ENCODE measurements at places on chromosomes 13 and 19. TPM values are rescaled to one million over a fixed set of nuclear protein-coding genes. Genes with fewer than 3 reads are reported as not detected.

GRCh38 chr19:40461669-40462221 is 3.8 kb downstream of the BLVRB start:
- no peak for DNase-seq

Gene PRTN3
- not detected for total RNA-seq

DNA sequence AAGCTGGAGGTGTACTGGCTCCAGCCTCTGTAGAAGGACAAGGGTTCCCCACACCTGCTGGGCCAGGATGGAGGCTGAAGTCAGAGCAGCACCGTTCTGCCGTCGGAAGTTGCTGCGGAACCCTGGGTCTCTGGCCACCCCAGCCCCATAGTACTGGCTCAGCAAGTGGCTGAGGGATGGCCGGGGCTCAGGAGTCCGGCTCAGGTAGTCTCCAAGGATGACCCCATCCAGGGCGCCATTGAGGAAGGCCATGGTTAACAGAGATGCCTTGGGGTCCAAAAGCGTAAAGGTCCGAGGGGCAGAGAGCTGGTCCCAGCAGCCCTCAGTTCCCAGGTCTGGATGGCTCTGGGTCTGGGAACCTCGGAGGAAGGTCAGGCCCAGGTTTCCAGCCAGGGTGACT is 3.7 kb downstream of the PGLYRP2 start:
- no peak for DNase-seq

Gene RASIP1
- not detected for total RNA-seq

Gene PTGIR
- 1.7 TPM for total RNA-seq

DNA sequence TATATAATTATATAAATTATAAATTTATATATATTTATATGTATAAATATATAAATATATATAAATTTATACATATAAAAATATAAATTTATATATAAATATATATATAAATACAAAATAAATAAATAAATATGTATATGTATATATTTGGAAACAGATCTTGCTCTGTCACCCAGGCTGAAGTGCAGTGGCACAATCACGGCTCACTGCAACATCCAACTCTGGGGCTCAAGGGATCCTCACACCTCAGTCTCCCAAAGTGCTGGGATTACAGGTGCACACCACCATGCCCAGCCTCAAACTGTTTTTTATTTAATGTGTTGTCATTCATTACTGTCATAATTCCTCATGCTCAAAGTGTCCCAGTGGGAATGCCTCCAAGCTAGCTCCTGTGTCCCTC is 25.2 kb upstream of the PDCD5 start:
- DNase-seq: no peak

Gene CAPN12
- 0.14 TPM for total RNA-seq

DNA sequence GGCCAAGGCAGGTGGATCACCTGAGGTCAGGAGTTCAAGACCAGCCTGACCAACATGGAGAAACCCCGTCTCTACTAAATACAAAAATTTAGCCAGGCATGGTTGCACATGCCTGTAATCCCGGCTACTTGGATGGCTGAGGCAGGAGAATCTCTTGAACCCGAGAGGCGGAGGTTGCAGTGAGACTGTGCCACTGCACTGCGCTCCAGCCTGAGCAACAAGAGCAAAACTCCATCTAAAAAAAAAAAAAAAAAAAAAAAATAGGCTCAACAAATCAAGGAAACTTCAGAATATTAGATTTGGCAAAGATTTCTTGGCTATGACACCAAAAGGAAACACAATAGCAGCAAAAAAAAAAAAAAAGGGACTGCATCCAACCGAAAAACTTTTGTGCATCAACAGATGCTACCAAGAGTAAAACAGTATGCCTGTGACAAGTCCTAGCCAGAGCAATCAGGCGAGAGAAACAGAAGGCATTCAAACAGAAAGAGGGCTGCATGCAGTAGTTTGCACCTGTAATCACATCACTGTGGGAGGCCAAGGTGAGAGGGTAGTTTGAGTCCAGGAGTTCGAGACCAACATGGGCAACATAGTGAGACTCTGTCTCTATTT is 23.8 kb downstream of the ZNF160 start:
- no peak for DNase-seq

DNA sequence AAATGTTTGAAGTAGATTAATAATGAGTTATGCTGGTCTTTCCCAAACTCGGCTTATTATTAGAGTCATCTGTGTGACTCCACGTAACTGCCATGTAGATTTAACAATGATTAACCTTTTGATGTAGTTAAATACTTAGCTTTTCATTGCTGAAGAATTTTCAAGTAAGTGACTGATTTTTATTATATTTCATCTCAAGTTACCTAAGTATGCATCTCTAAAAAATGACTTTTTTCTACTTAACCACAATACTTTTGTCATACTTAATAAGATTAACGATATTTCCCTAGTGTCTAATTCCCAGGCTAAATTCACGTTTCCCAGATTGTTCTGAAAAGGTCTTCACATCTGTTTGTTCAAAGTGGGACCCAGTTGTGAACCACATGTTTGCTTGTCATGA is 17.8 kb downstream of the BIVM start:
- no peak for DNase-seq

- peak; percentile 18 for DNase-seq
Measured at GRCh38 chr13:73715911-73716510, 418.2 kb downstream of the KLF12 start.

Gene IL4I1
- total RNA-seq: 0.13 TPM

- DNase-seq: no peak
Measured at GRCh38 chr19:35754370-35755130, 2.3 kb downstream of the HSPB6 start.

GRCh38 chr13:36382030-36382429 is 35.8 kb upstream of the SPART start:
- DNase-seq: peak; percentile 61

Gene LGI4
- not detected for total RNA-seq

Gene SLC1A6
- total RNA-seq: not detected

DNA sequence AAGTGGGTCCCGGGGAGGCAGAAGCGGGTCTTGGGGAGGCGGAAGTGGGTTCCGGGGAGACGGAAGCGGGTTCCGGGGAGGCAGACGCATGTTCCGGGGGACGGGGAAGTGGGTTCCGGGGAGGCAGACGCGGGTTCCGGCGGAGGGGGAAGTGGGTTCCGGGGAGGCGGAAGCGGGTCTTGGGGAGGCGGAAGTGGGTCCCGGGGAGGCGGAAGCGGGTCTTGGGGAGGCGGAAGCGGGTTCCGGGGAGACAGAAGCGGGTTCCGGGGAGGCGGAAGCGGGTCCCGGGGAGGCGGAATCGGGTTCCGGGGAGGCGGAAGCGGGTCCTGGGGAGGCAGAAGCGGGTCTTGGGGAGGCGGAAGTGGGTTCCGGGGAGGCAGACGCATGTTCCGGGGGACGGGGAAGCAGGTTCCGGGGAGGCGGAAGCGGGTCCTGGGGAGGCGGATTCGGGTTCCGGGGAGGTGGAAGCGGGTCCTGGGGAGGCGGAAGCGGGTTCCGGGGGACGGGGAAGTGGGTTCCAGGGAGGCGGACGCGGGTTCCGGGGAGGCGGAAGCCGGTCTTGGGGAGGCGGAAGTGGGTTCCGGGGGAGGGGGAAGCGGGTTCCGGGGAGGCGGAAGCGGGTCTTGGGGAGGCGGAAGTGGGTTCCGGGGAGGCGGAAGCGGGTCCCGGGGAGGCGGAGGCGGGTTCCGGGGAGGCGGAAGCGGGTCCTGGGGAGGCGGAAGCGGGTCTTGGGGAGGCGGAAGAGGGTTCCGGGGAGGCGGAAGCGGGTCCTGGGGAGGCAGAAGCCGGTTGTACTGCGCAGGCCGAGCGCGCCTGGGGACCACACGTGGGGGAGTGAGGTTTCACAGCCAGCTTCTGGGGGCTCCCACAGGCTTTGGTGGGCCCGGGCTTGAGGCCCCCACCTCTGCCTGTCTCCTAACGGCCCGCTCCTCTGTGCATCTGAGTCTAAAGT is 2.5 kb downstream of the SHC2 start:
- DNase-seq: no peak

DNA sequence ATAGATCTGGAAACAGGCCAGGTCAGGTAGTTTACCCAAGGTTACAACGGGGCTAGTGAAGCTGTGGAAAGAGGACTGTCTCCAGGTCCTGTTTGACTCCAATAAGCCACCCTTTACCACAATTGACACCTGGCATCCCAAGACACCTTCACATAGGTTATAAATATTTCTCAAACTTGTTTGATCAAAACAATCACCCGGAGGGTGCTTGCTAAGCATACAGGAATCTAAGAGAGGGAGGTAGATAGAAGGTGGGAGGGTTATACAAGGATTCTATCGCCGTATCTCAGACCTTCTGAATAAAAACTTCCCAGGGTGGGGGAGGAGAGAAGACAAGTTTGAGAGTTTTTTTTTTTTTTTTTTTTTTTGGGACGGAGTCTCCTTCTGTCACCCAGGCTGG is 55.4 kb downstream of the MICU2 start:
- no peak for DNase-seq

DNA sequence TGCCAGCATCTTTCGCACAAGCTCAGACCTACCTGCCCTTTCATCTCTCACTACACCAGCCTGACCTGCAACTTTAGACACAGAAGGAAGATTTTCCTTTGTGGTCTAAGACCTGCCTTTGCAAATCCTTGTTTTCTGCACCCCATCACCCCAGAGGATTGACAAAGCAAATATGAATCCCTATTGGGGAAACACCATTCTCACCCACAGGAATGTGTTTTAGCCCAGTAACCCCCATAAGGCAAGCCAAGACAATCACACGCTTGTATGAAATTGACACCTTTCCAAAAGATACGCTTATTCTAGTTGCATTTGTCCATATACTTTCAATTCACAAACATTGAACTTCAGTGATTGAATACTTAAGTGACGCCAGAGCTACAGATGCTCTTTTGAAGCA is 55.7 kb downstream of the SPATA13 start:
- DNase-seq: no peak

DNA sequence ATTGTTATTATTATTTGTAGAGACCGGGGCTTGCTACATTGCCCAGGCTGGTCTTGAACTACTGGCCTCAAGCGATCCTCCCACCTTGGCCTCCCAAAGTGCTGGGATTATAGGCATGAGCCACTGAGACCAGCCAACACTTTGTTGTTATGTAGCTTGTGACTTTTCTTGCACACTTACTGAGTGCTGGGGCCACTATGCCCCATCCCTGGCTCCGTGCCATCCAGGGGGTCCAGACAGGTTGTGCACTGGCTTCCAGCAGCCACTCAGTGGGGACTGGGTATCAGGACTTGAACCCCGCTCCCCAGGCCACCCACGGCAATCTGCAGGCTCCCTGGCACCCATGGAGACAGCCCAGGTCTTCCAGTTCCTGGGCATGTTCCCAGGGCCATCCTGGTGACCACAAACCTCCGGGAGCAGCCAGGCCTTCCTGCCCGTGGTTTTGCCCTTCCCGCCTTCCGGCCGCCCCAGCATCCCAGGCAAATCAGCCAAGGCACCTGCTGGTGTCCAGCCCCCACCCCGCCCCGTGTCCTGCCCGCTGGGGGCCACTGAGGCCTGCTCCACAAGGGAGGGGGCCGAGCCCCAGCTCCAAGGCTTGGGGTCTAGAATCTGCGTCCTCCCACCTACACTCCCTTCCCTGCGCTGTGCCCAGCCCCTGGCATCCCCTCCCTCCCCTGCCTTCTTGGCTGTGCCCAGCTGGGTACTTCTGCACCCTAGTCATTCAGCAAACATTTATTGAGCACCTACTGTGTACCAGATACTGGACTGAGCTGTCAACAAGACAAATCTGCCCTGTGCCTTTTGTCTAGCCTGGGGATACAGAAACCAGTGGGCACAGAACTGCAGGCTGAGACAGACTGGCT is 23.7 kb upstream of the SEMA6B start:
- peak; percentile 75 for DNase-seq

Gene CACNG7
- total RNA-seq: not detected

DNA sequence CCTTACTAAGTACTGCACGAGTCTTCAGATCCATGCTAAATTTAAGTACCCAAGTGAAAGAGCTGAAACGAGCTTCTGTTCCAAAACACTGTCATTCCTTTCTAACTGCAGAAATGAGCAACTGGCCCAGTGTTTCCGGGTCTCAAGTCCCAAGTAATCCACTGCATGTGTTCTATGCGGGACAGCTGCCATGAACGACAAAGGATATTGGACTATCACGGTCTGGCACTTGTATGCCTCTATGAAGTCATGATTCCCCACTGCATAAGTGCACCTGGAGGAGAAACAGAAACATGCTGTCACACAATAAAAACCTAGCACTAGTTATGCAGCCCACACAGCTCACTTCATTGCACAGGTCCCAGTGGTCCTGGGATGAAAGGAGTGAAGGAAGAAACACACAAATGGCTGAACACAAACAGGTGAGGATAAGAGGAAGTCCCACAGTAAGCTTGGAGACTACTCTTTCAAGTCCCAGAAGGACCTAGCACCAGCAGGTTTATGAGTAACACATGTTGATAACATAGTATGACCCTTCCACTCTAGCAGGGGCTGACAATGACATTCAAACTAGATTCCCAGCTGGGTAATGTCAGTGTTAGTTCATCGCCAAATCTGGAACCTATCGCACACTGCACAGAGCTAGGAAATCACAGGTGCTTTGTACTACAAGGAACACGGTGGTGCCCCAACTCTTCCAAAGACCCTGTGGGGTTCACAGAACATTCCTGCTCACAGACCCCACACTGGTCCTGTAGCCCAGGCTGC is 11.3 kb downstream of the PCID2 start:
- DNase-seq: no peak

All from HT1080 (cell line).